ENCODE measurements at places on chromosomes 2 and 18.

GRCh38 chr2:74383254-74383653 lies 3.1 kb upstream of the DCTN1 start:
- no peak for DNase-seq

- no peak for DNase-seq
Observed at GRCh38 chr2:105317937-105318336, 11.6 kb downstream of the TGFBRAP1 start.

- no peak for DNase-seq
Observed at GRCh38 chr2:187976259-187976985, 315.3 kb upstream of the GULP1 start.

- no peak for DNase-seq
Observed at GRCh38 chr2:111668274-111668616, 215.7 kb downstream of the ANAPC1 start.

GRCh38 chr2:20624156-20624883 lies 26.6 kb downstream of the HS1BP3 start:
- DNase-seq = no peak

GRCh38 chr2:231696004-231696367 lies 12.3 kb upstream of the PTMA start:
- DNase-seq = no peak

DNA sequence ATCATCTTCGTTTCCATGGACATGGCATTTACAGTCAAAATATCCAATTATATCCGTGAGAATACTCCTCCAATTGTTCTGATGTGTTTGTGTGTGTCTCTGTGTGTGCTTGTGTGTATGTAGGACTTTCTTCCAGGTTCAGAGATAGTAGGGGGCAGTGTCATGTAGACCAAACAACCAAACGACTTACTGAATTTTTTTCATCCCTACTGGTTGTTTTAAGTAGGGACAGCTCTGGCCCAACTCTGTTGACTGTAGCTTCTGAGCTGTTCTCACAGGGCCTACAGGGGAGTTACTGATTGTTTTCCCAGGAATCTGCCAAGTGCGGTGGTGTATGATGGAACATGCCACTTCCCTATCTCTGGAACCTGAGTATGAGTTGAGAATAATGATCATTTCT lies 69.6 kb downstream of the ETAA1 start:
- DNase-seq = no peak

GRCh38 chr2:23326330-23326729 lies 58.6 kb upstream of the KLHL29 start:
- DNase-seq = no peak

DNA sequence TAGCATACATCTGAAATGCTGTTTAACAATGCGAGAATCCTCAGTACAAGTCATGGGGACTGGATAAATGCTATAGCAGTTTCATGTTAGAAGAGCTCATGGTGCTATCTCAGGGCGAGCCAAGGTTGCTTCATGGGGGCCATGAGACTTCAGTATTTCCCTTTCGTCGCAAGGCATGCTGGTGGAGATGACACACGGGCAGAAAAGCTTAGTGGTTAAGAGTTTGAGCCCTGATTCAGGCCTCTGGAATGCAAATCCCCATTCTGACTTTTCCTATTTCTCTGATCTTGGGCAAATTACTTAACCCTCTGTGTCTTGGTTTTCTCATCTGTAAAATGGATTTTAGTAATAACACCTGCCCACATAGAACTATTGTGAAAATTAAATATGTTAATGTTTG lies 57.4 kb upstream of the EPHA4 start:
- DNase-seq = no peak

GRCh38 chr2:73856214-73856613 lies 27.5 kb downstream of the STAMBP start:
- DNase-seq = no peak

DNA sequence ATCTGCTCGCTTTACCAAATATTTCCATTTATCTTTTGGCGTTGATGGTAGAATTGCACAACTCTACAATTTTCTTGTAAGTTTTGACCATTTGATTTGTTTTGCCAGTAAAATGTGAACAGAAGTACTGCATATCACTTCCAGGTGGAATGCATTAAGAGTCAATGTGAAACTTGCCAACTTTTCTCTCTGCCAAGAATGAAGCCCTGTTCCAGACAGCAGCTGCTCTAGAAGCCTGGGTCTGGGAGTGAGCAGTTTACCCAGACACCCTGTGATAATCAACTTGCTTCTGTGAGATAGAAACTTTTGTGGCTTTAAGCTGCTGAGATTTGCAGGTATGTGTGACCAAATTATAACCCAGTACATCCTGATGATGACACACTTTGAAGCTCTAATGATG lies 115.9 kb upstream of the SYT4 start:
- DNase-seq = no peak

- DNase-seq = no peak
Observed at GRCh38 chr2:143696651-143697050, 567.4 kb downstream of the ARHGAP15 start.

DNA sequence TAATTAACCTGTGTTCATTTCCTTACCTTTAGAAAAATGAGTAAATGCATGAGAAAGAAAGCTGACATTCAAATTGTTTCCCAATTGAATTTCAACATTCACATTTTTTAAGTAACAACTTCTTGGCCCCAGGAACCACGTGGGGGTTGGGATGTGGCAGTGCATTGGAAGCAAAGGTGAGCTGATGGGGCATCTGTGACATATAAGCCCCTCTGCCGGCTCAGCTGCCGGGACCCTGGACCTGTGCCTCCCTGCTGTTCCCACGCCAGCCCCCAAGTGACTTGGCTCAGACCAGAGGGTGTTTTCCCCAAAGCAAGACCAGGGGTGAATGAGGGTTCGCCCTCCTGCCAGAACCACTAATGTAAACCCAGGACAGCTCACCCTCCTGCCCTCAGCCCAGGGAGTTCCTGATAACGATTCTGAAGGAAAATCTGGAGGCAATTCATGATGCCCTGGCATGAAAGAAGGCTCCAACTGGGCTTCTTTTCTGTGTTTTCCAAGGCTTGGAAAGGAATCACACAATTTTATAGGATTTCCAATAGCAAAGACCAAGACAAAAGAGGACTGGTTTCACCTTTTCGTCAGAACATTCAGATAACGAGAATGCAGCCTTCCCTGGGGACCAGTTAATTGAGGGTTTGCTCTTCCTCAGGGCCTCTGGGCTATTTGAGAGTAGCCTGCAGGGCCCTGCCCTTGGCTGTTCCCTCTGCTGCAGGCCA lies 193.2 kb upstream of the TWIST2 start:
- DNase-seq = no peak

- DNase-seq = no peak
Observed at GRCh38 chr2:236545814-236546480, 23.7 kb upstream of the ACKR3 start.

GRCh38 chr18:67525328-67526099 lies 9.0 kb upstream of the DSEL start:
- no peak for DNase-seq

DNA sequence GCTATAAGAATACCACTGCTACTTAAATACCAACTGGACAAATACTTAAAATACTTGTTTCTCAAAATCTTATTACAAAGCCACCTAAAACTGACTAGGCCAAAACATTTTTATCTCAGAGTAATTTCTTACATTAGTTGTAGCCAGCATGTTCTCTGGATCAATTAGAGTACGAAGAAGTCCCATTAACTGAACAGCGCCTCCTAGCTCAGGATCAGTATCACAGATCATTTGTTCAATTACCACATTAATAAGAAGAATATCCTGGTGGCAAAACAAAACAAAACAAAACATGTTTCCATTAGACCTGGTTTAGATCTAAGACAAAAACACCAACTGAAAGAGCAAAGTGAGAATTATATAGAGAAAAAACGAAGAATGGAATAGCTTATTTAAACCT lies 36.0 kb downstream of the PPP4R3B start:
- no peak for DNase-seq

- peak; percentile 59 for DNase-seq
Observed at GRCh38 chr2:43225788-43226557, 433 bp downstream of the ZFP36L2 start.

- DNase-seq = no peak
Observed at GRCh38 chr2:104774631-104775030, 79.3 kb upstream of the POU3F3 start.

- no peak for DNase-seq
Observed at GRCh38 chr18:12394428-12394827, 13.3 kb upstream of the PRELID3A start.

DNA sequence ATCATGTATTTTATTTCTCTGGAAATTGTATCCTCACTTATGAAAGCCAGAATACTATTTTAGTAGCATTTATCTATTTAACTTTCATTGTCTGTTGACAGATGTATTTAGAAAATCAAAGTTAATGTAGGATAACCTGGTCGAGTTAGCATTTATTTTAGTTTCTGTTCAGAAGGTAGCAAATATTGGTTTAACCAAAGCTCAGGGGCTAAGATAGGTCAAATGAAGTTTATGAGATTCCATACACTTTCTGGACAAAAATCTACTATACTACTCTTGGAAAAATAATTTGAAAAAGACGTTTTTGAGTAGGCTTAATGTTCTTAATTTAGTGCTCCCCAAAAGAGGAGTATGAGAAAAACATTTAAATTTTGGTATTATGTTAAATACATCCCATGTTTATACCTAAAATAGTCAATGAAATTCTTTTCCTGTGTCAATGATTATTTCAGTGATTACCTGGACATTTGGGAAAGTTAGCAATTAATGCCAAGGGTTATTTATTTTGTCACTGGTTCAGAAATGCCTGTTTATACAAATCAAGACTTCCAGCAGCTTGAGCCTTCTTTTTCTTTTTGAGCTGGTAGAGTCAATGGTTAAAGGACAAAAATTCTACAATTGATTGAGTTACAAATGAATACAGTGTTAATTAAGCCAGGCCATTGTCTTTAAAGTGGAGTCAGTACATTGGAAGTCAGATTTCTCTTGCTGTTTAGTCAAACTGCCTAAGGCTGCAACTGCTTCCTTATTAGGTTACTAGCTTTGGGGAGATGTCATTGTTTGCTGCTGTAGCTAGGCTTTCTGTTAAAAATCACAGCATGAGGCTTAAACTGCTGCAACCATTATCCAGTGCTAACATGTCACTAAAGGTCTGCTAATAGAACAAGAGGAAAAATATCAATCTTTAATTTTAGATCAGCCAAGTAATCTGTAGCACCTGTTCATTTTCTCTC lies 182.3 kb downstream of the CAMKMT start:
- no peak for DNase-seq

- no peak for DNase-seq
Observed at GRCh38 chr2:158894572-158894971, 73.9 kb upstream of the TANC1 start.

GRCh38 chr2:118470297-118470696 lies 377.2 kb downstream of the EN1 start:
- DNase-seq = no peak

- DNase-seq = no peak
Observed at GRCh38 chr18:21242780-21243401, 859 bp downstream of the GREB1L start.

GRCh38 chr18:35376742-35377695 lies at the start of gene ZNF396:
TSS of gene ZNF396 (minus strand) at chr18:35377337. CDS start at chr18:35374292, 3,045 bp downstream.
- peak; percentile 34 for DNase-seq

- DNase-seq = no peak
Observed at GRCh38 chr2:144470334-144470733, 49.6 kb downstream of the ZEB2 start.

- DNase-seq = no peak
Observed at GRCh38 chr2:14448340-14448739, 184.2 kb upstream of the LRATD1 start.

GRCh38 chr2:175057078-175057685 lies 52.0 kb upstream of the CHN1 start:
- DNase-seq = no peak

GRCh38 chr2:126749537-126749936 lies 93.6 kb downstream of the GYPC start:
- DNase-seq = no peak

DNA sequence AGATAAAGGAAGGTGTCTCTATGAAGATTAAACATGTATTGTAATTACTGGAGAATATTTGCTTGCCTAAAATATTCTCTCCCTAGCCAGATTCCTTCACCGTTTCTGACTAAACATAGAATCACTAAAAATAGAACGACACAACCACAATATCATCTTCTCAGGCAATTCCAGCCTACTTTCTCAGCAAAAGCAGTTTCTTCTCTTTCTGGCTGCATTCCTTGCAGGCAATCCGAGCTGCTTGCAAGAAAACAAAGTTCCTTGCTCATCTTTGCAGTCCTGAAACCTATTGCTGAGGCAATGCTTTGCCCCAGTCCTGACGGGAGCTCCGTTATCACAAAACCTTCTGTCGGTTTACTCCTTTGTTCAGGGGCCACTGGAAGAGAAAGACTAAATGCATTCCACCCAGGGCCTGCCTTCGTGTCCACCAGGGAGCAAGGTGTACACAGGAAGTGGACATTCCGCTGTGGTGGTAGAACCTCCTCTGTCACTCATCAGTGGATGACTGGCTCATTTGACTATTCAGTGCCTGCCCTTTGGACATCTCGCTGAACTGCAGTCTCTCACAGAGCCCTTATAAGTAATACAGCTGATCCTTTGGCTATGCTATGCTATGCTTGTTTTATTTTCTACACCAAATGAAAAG lies 239.2 kb upstream of the DOK6 start:
- DNase-seq = no peak

DNA sequence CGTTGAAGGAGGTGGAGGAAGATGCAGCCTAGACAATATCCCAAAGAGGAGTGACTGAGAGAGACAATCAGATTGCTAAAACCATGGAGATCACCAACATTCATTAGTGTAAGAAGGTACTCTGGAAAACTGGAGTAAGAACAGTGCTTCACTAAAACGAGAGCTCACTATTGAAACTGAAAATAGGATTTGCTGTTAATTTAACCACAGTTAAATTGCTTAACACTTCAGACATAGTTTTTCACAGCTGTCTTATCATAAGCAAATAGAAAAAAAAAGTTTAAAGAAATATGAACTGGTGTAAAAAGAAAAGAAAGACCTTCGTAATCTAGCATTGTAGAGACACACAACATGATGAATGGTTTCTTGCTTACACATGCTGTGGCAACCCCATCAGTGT lies 1049.8 kb upstream of the CHAC2 start:
- no peak for DNase-seq

DNA sequence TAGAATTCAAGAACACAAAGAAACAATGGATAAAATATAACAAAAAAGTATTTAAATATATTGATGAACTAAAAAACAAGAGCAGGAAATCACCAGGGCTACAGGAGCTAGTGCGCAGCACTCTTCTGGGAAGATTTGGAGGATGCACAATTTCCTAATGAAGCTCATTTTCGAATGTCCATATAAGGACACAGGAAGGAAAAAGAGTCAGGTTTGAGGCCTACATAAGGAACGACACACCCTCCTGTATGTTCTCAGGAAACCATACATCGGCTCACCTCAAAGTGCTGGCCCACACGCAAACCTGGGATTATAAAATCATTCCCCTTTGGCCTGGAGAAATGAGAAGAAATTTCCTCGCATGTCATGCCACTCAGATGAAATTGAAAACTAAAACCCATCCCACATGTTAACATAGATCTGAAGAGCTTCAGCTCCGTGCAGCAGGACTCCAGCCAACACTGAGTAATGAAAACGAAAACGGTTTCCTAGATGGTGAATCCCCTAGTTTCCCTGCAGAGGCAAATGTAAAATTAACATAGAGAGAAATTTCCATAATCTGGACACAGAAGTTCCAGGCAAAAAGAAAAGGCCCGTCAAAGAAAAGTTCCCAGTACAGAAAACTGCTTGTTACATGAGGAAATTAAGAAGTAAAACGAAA lies 825.8 kb downstream of the SOCS6 start:
- DNase-seq = no peak
